ENCODE measurements at places on chromosomes 1 and 21. TPM values are rescaled to one million over a fixed set of nuclear protein-coding genes. Genes with fewer than 3 reads are reported as not detected.

ARHGEF10L gene
- total RNA-seq = 0.27 TPM

AK5 gene
- total RNA-seq = 41.5 TPM

PPP1R8 gene
- total RNA-seq = 40.2 TPM

CRABP2 gene
- total RNA-seq = 0.44 TPM

CA14 gene
- not detected for total RNA-seq

FAM72D gene
- total RNA-seq = not detected

KCNJ6 gene
- total RNA-seq = not detected

NTMT2 gene
- not detected for total RNA-seq

SPATA21 gene
- not detected for total RNA-seq

RAD54L gene
- 1.0 TPM for total RNA-seq

LCE3E gene
- total RNA-seq = not detected

CHODL gene
- not detected for total RNA-seq

SLAMF8 gene
- total RNA-seq = 0.10 TPM

KCNA2 gene
- total RNA-seq = 0.23 TPM
